Testis (tissue), 5 donors: ENCODE measurements at places on chromosomes 1 and 21. TPM values are rescaled to one million over a fixed set of nuclear protein-coding genes. Genes with fewer than 3 reads are reported as not detected.

DNA sequence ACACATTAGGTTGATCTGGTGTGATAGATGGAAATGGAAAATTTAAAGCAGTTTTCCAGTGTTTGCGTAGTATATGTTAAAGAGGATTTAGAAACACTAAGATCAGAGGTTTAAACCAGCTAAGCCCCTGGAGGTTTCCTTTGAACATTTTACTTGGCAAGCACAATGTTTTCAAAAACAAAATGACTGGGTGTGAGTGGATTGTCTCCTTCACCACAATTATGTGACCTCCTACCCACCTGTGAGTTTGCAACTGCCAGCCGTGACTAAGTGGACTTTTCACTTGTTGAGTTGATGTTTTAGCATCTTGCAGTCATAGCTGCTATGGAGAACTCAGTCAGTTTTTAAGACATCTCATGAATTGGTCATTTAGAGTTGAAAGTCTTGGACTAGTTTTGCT is 4.7 kb downstream of the CCDC190 start:
- H3K27me3 ChIP-seq = no peaks in the 10 kb centered on the region
- no peak overlapping the region for H3K27ac ChIP-seq
- no peaks in the 10 kb centered on the region for H3K36me3 ChIP-seq
- H3K4me1 ChIP-seq = no peaks in the 10 kb centered on the region
- no peak for DNase-seq

DNA sequence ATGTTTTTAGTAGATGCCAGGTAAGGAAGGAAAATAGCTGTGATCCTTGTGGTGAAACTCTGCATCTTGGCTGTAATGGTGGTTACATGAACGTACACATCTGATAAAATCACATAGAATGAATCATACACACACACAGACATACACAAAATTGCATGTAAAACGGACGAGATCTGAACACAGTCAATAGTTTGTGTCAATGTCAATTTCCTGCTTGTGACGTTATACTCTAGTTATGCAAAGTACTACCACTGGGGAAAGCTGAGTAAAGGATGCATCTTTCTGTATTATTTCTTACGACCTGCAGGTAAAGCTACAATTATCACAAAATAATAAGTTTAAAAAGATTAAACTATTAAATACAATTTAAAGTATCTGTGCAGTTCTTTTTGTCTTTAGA is 493.7 kb upstream of the ZP4 start:
- no peak overlapping the region for H3K27ac ChIP-seq
- no peaks in the 10 kb centered on the region for H3K36me3 ChIP-seq
- H3K27me3 ChIP-seq = no peaks in the 10 kb centered on the region
- H3K4me3 ChIP-seq = no peak overlapping the region

GRCh38 chr1:197595304-197595904 is 179.9 kb downstream of the DENND1B start:
- no peak for DNase-seq
- H3K4me3 ChIP-seq = no peak overlapping the region
- H3K4me1 ChIP-seq = no peaks in the 10 kb centered on the region
- H3K27ac ChIP-seq = no peak overlapping the region
- H3K27me3 ChIP-seq = no peaks in the 10 kb centered on the region

DNA sequence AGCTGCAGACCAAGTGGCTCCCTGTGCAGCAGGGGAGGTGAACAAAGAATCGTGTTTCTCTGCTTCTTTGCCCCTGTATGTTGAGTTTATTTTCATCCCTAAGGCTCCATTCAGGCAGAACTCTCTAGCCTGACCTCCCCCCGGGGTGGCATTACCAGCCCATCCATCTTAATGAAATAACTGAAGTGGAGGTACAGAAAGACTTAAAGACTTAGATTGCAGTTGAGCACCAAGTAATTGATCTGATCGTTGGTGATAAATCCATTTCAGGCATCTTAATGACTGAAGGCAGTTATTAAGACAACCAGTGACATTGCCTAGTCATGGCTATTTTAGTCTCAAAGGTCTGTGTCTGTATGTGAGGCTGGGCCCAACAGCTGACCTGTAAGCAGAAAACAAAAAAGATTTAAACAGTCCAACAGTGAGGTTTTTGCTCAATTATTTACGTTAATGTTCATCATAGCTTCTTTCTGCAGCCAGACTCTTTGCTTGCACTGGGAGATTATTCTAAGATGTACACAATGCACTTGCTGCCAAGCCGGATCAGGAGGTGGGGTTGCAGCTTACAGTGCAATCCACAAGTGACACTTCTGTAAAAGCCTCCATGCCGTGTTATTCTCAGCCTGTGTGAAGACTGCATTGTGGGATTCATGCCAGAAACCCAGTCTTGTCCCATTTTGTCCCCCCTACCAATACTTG is 363.0 kb upstream of the DUSP10 start:
- no peaks in the 10 kb centered on the region for H3K4me1 ChIP-seq
- no peak for DNase-seq
- H3K27me3 ChIP-seq = no peaks in the 10 kb centered on the region
- H3K36me3 ChIP-seq = no peaks in the 10 kb centered on the region

- no peak for DNase-seq
- no peak overlapping the region for H3K27ac ChIP-seq
- peaks cover 4% of the 10 kb centered on the region for H3K4me1 ChIP-seq
Measured at GRCh38 chr1:32885676-32886003, 651 bp upstream of the HPCA start.

GRCh38 chr1:36760081-36760480 is 274.2 kb downstream of the GRIK3 start:
- no peaks in the 10 kb centered on the region for H3K36me3 ChIP-seq
- DNase-seq = no peak
- H3K27ac ChIP-seq = no peak overlapping the region
- no peak overlapping the region for H3K4me3 ChIP-seq
- no peaks in the 10 kb centered on the region for H3K4me1 ChIP-seq
- no peaks in the 10 kb centered on the region for H3K27me3 ChIP-seq

- no peak overlapping the region for H3K4me3 ChIP-seq
- H3K27ac ChIP-seq = no peak overlapping the region
- no peaks in the 10 kb centered on the region for H3K27me3 ChIP-seq
Measured at GRCh38 chr1:1619917-1620361, 4.6 kb downstream of the MIB2 start.

GRCh38 chr1:70518106-70518505 is 107.0 kb downstream of the CTH start:
- H3K27ac ChIP-seq = no peak overlapping the region
- no peaks in the 10 kb centered on the region for H3K4me1 ChIP-seq
- no peaks in the 10 kb centered on the region for H3K27me3 ChIP-seq
- H3K4me3 ChIP-seq = no peak overlapping the region
- no peak for DNase-seq

DNA sequence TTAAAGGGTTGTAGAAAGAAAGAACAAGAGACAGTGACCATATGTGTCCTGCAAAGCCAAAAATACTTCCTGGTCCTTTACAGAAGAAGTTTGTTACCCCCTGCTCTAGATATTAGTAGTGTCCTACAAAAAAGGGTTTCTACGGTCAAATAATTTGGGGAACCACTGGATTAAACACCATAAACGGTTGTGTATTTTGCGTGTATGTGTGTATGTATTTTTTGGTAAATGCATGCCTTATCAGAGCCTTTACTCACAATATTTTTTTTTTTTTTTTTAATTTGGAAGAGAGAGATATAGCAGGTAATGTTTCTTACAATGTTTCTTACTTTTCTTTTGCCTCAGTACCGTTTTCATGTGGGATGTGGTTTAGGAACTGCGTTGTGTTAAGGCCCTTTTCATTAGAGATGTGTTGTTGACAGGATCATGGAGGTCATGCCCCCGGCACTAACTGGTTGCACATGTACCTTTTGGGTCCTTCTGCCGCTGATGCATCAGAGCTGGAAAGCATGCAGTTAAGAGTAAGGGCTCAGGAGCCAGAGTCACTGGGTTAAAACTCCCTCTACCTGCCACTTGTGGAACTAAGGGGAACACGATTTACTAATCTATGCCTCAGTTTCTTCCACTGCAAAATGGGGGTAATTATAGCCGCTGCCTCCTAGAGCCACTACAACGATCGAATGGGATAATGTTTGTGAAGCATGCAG is 234.6 kb upstream of the KAZN start:
- no peak overlapping the region for H3K27ac ChIP-seq

DNA sequence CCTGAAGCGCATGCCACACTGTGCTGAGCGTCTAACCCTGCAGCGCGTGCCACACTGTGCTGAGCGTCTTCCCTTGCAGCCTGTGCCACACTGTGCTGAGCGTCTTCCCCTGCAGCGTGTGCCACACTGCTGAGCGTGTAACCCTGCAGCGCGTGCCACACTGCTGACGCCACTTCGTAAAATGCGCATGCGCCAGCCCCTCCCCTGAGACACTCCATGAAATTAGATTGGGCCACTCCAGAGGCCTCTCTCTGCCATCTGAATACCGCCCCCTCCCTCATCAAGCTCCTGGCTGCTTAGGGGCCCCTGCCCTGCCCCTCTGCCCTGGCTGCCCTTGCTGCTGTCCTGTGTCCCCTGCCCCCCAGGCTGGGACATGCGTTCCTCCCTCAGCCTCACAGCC is 84.8 kb downstream of the POFUT2 start:
- H3K4me1 ChIP-seq = no peaks in the 10 kb centered on the region
- H3K27ac ChIP-seq = no peak overlapping the region
- no peaks in the 10 kb centered on the region for H3K27me3 ChIP-seq
- DNase-seq = no peak
- no peak overlapping the region for H3K4me3 ChIP-seq

- H3K36me3 ChIP-seq = no peaks in the 10 kb centered on the region
- H3K4me3 ChIP-seq = no peak overlapping the region
- DNase-seq = no peak
Measured at GRCh38 chr21:25234857-25235801, 372.2 kb downstream of the MRPL39 start.

GRCh38 chr1:203860396-203861025 is 888 bp upstream of the SNRPE start:
- H3K36me3 ChIP-seq = no peaks in the 10 kb centered on the region
- peaks cover 9% of the 10 kb centered on the region for H3K4me1 ChIP-seq
- H3K27ac ChIP-seq = no peak overlapping the region
- no peaks in the 10 kb centered on the region for H3K27me3 ChIP-seq
- DNase-seq = peak; percentile 30

DNA sequence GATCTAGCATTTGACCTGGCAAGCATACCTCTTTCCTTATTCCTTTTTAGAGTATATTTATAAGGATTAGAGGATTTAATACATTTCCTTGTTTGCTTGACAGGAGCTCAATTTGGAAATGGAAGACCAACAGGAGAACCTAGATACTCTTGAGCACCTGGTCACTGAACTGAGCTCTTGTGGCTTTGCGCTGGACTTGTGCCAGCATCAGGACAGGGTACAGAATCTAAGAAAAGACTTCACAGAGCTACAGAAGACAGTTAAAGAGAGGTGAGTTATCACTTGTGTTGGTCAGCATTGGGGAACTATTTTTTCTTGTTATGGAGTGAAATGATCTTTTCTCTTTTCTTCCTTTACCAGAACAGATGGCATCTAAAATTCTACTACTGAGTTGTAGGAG is 123.4 kb upstream of the BMP8A start:
- no peak overlapping the region for H3K4me3 ChIP-seq
- H3K36me3 ChIP-seq = no peaks in the 10 kb centered on the region
- H3K27me3 ChIP-seq = no peaks in the 10 kb centered on the region
- H3K4me1 ChIP-seq = peaks cover 10% of the 10 kb centered on the region
- no peak for DNase-seq

DNA sequence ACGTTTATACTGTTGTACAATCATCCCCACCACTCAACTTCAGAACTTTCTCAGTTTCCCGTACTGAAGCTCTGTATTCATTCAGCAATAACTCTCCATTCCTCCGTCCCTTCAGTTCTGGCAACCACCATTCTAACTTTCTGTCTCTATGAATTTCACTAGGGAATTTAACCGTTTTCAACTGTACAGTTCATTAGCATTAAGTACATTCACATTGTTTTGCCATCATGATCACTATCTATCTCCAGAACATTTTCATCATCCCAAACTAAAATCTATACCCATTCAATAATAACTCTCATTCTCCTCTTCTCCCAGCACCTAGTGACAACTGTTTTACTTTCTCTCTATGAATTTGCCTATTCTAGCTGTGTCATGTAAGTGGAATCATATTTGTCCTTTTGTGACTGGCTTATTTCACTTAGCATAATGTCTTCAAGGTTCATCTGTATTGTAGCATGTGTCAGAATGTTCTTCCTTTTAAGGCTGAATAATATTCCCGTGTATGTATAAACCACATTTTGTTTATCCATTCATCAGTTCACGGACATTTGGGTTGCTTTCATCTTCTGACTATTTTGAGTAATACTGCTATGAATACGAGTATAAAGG is 75.0 kb downstream of the CEP350 start:
- no peak overlapping the region for H3K27ac ChIP-seq
- no peak for DNase-seq
- no peaks in the 10 kb centered on the region for H3K36me3 ChIP-seq
- no peak overlapping the region for H3K4me3 ChIP-seq

- H3K27ac ChIP-seq = no peak overlapping the region
- H3K4me1 ChIP-seq = no peaks in the 10 kb centered on the region
- H3K36me3 ChIP-seq = no peaks in the 10 kb centered on the region
- H3K4me3 ChIP-seq = no peak overlapping the region
Measured at GRCh38 chr1:33718186-33718585, 145.7 kb upstream of the HMGB4 start.

DNA sequence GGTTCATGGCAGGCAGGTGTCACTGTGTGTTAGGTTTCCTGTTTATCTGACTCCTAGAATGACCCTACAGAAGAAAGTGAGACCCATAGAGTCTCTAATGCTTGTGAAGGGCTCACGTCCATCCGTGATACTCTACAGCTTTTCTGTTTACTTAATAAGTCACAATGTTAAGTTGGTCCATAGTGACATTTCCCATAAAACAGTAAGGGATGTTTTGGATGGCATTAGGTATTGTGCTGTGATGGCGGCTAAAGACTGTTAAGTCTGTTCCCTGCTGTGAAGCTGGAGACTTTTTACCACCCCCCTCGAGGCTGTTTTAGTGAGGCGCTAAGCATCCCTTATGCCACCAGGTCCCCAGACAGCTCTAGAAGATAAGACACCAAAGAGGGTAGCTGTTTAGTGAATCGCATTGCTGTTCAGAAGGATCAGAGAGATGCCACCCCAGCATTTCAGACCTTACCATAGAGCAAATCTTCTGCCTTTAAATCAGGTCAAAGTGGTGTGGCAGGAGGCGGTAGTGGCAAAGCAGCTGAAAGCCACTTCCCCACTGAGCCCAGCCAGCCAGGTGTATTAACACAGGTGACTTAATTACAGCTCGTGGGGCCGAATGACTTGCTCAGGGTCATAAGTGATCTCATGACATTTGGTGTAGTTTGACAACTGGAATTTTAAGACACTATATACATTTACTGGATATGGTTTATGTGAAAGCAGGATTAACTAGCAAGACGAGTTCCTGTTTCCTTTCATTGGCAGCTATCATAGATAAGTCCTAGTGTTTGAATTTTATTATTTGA is 25.0 kb downstream of the SLC37A1 start:
- no peaks in the 10 kb centered on the region for H3K4me1 ChIP-seq
- no peak for DNase-seq
- no peak overlapping the region for H3K27ac ChIP-seq
- no peaks in the 10 kb centered on the region for H3K36me3 ChIP-seq

The LORICRIN gene
- 0.31 TPM for total RNA-seq

The DNALI1 gene
- total RNA-seq = 50.5 TPM

The KRTAP19-5 gene
- not detected for total RNA-seq

The CYP4B1 gene
- 6.1 TPM for total RNA-seq

The S100A2 gene
- 1.9 TPM for total RNA-seq

The RIPPLY3 gene
- 0.31 TPM for total RNA-seq

The RORC gene
- total RNA-seq = 55.4 TPM

The AZIN2 gene
- total RNA-seq = 68.7 TPM

The ANGPTL7 gene
- not detected for total RNA-seq
